Stimulated activated CD8-positive, alpha-beta memory T cell treated with anti-CD3 and anti-CD28 coated beads, Interleukin-12 subunit alpha, Interleukin-12 subunit beta, amount 100 ng/mL, for 1 hour (primary cell): ENCODE measurements at places on chromosomes 2 and 18.
A peak's percentile ranks its signal among the peaks of the same experiment; 100 is the strongest.

DNA sequence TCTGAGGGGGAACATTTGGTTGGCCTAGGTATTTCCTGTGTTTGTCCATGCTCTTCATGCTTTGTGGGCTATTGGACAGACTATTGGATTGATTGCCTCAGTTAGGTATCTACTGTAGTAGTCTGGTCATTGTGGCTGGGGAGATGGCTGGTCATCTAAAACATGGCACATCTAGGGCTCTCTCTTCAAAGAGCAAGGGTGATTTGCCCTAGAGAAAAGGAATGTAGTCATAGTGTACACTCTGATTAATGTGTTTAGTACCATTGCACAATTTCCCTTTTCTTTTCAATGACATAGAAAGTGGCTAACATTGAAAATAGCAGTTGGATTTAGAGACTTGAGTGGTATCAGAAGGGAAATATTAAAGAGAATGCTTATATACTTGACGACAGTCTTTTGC is 114.3 kb downstream of the LCLAT1 start:
- no peak for DNase-seq

GRCh38 chr2:219658196-219658846 is 30.9 kb downstream of the SLC4A3 start:
- no peak for DNase-seq

- no peak for DNase-seq
Measured at GRCh38 chr2:123770996-123771720, 253.9 kb upstream of the CNTNAP5 start.

DNA sequence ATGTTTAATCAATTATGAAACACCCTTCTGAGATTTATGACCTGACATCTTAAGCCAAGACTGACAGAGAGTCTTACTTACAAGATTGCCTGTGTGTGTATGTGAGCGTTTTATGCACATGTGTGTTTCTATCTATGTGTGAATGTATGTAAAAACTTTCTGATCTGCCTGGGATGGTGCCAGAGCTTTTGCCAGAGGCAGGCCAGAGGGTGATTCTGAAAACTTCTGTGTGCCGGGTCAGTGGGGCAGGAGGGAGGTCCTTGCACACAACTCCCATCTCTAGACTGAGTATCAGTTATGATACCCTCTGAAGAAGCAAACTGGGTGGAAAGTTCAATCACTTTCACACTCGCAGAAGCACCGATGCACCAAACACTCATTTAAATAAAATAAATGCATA is 335.0 kb upstream of the NT5C1B start:
- DNase-seq = no peak

- no peak for DNase-seq
Measured at GRCh38 chr2:240502430-240503121, 55.2 kb downstream of the ANKMY1 start.

DNA sequence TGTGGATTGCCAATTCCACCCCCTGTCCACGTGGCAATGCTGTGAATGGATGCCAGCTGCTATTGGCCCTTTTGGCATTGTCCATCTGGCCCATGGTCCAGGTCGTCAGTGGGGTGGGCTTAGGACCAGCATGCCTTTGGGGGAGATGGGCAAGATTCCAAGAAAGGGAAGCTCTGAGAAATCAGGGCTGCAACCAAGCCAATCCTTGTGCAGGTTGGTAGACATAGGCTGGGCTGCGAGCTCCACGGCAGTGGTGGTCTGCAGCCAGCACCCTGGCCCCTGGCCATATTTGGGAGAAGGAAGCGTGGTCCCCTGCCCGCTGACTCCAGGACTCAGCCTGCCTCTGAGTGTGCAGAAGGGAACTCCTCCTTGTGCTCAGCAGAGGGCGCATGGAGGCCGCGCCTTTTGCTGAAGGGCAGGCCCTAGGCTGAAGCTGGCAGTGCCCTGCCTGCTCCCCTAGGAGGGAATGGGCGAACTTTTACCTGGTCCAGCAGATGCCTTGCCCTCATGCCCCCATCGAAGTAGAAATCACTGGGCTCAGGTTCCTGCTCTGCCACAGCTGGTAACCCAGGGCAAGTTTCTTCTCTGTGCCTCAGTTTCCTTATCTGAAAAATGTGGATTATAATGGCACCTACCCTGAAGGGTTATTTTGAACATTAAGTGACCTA is 5.4 kb downstream of the SPR start:
- DNase-seq = no peak

DNA sequence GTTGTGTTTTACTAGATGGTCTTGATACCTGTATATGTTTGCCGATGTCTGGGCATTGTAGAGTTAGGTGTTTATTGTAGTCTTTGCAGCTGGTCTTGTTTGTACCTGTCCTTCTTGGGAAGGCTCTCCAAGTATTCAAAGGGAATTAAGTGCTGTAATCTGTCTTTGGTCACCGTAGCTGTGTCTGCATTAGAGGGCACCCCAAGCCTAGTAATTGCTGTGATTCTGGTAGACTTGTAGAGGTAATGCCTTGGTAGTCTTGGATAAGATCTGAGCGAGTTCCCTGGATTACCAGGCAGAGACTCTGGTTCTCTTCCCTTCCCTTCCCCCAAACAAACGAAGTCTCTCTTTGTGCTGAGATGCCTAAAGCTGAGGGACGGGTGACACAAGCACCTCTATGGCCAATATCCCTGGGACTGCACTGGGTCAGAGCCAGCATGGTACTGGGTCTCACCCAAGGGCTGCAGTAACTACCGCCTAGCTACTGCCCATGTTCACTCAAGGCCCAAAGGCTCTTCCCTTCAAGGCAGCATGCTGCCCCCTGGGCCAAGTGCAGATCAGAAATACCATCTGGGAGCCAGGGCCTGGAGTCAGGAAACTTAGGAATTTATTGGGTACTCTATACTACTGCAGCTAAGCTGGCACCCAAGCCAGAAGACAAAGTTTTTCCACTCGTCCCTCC is 27.1 kb downstream of the STPG4 start:
- DNase-seq = no peak

DNA sequence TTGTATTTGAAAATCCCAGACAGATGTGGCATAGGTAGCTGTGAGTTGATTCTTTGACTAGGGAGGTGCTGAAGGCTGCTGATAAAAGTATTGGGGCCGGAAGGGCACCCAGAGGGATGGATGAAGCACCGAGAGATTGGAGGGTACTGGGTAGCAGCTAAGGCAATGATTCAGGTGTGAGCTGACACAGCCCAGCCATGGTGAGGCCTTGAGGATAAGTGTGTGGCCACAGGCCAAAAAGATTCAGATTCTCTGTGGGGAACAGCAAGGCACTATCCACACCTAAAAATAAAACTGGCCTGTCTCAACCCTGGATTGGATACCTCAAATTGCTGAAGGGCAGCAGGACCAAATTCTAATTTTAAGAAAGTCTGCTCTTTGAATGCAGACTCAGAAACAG is 35.2 kb downstream of the RDH14 start:
- no peak for DNase-seq

GRCh38 chr2:149064856-149065630 is 26.5 kb downstream of the LYPD6B start:
- no peak for DNase-seq

- DNase-seq = no peak
Measured at GRCh38 chr2:85663594-85664565, 4.1 kb downstream of the SFTPB start.

- DNase-seq = peak; percentile 5
Measured at GRCh38 chr2:234951664-234952269, at the start of gene SH3BP4. TSS of gene SH3BP4 (plus strand) at chr2:234952017. CDS start at chr2:235035003, 82,986 bp downstream.

DNA sequence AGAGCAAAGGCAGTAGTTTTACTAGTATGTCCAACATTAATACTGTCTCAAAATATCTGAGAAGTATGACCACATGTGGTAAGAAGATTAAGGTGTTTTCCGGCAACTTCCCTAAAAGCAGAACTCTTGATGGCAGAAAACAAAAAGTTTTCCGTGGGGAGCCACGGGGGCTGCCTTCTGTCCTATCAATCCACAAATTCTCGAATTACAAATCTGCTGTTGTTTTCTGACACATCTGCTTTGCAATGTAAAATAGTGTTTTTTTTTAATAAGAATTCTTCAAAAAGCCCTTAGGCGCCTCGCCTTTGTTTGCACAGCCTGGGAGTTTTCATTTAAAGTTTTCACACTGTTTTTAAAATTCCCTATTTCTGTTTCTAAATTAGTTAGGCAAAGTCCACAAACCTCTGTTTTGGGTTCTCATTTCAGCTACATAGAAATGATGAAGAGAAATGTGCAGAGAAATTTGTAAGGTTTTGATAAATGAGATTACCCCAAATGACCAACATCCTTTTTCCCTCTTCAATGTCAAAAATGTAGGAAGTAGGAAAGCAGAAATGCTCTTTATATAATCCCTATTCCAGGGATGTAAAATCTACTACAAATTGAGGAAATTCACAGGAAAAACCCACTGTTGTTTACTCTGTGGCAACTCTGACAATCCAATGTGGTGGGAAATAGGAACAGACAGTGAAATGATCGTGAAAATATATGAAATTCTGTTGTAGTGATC is 385.8 kb downstream of the ZEB2 start:
- DNase-seq = no peak

GRCh38 chr2:134148172-134148571 is 105.7 kb upstream of the MGAT5 start:
- DNase-seq = no peak

DNA sequence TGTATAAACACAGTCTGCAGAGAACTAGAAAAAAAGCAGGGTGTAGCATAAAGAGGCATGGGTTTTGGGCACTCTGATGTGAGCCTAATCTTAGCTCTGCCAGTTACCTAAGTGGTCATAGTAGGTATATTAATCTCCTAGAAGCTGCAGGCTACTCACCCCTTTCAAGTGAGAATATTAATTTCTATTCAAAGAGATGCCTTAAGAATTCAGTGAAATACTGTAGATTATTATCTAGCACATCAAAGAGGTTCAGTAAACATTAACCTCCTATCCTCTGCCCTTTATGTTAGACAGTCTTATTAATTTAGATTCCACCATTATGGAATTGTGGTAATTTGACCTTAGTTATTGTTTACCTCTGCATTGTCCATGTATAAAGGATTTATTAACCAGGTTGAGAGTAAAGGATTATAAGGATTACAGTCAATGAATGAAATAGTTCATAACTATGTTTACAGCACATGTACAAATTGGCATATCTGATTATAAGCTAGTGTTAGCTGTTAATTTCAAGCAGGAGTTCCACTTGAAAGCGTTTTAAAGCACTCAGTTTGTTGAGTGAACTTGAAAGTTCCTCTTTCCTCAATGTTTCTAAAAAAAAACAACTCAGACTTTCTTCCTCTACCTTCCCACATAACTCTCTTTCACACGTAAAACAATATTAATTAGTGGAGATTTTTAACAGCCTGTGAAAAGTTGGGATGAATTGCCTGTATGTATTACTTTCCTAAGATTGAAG is 150.6 kb upstream of the EPC2 start:
- DNase-seq = no peak

GRCh38 chr2:208189810-208190503 is at the start of gene C2orf80:
TSS of gene C2orf80 (minus strand) at chr2:208190030. CDS start at chr2:208186986, 3,044 bp downstream.
- DNase-seq = no peak

- no peak for DNase-seq
Measured at GRCh38 chr2:179460181-179460929, 195.7 kb upstream of the SESTD1 start.

GRCh38 chr2:179341152-179341866 is 76.7 kb upstream of the SESTD1 start:
- no peak for DNase-seq

GRCh38 chr2:134716721-134717243 is 2.0 kb downstream of the TMEM163 start:
- DNase-seq = no peak

DNA sequence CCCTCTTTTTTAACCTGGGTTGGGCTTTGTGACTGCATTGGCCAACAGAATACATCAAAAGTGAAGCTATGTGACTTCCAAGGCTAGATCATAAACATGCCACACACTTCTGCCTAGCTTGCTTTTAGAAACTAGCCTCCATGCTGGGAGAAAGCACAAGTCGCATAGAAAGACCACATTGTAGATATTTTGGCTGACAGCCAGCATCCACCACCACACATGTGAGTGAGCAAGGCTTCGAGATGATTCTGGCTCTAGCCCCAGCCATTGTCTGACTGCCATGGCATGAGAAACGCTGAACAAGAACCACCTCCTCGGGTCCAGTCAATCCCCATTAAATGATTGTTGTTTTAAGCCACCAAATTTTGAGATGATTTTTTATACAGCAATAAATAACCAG is 66.8 kb upstream of the STPG4 start:
- no peak for DNase-seq

DNA sequence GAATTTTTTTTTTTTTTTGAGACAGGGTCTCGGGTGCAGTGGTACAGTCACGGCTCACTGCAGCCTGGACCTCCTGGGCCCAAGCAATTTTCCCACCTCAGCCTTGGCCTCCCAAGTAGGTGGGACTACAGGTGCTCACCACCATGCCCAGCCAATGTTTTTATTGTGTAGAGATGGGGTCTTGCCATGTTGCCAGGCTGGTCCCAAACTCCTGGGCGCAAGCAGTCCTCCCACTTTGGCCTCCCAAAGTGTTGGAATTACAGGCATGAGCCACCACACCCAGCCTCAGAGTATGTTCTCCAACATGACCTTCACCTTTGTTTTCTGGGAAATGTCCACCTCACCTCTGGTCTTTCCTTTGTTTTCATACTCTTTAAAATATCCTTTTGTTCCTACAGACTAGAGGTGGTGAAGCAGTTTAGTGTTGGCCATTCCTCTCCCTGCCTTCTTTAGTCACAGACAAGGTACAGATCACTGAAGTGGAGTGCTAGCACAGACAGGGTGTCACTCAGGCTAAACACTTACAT is 19.5 kb upstream of the MOCOS start:
- no peak for DNase-seq

DNA sequence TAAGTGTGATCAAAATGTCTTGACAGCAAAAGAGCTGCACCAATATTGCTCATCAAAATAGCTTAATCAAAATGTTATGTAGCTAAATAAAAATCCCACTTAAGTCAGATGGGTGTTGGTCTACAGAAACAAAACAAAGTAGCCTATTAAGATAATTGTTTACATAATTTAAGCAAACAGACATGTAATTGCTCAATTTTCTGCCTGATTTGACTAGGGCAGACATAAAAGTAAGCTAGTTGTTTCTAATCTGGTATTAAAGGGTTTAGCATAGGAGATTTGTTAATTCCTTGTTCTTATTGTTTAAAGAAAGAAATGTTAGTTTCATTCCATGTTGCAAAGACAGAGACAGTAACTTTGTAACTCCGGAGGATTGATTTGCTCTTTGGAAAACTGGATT is 11.5 kb upstream of the FEZ2 start:
- no peak for DNase-seq
